ENCODE measurements at places on chromosomes 5 and 9. TPM values are rescaled to one million over a fixed set of nuclear protein-coding genes. Genes with fewer than 3 reads are reported as not detected.

Gene ATOX1
- 55.2 TPM for total RNA-seq

Gene ADGRD2
- total RNA-seq = not detected

Gene ARL14EPL
- total RNA-seq = not detected

DNA sequence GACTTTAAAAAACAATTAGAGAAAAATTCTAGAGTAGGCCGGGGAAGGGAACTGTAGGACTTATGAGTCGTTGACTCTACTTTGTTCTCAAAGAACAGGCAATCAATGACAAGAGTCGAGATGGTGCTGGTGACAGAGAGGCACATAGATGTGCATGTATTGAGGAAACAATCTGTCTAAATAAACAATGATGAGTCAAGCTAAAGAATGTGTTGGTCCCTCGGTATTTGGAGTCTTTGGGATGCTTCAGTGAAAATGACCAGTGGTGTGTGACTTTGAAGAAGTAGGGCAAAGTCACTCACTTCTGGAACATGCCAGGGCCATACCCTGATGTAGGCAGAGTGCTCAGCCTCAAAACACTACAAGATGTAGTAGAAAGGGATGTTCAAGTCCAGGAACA, 288.1 kb upstream of the PANK3 start:
- DNase-seq = no peak

DNA sequence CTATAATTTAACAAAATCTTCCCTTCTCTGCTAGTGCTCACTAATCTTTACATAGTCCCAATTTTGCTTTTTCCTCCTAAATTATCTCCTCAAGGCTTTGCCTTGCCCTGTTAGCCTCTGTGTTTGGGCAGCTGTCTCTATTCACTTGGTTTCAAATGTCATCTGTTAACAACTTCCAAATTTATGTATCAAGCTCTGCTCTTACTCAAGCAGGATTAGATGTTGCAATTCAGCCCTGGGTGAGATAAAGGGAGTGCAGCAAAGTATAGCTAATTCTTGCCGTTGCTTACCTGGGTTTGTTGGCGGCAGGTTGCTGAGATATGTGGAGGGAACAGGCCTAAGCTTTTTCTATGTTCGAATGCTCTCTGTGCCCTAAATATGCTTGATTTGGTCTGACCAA, 483.8 kb downstream of the DMAC1 start:
- peak; percentile 2 for DNase-seq

GRCh38 chr9:4861145-4861544, 68.4 kb downstream of the RCL1 start:
- no peak for DNase-seq

GRCh38 chr5:88388476-88389337, 120.1 kb upstream of the TMEM161B start:
- DNase-seq = no peak

DNA sequence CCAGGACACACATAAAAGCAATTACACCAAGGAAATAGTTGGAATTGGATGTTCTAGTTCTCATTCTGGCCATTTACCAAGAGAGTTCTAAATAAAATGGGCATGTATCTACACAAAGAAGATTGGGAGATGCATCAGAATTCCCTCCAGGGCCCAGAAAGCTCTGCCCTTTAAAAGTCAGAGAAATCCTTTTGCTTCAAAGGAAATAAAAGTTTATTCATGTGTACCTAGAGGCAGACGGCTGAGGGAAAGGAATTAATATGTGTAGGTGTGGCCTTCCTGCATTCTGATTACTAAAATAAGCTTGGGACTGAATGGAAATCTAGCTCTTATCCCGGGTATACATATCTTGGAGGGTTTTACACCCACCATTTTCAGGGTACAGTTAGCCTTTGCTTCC, 719.4 kb downstream of the SEMA5A start:
- DNase-seq = no peak

All from gastrocnemius medialis (tissue), 4 donors.